ENCODE measurements at places on chromosomes 4 and X.
A peak's percentile ranks its signal among the peaks of the same experiment; 100 is the strongest.

- DNase-seq: no peak
Observed at GRCh38 chr4:4853371-4853823, 6.1 kb upstream of the MSX1 start.

DNA sequence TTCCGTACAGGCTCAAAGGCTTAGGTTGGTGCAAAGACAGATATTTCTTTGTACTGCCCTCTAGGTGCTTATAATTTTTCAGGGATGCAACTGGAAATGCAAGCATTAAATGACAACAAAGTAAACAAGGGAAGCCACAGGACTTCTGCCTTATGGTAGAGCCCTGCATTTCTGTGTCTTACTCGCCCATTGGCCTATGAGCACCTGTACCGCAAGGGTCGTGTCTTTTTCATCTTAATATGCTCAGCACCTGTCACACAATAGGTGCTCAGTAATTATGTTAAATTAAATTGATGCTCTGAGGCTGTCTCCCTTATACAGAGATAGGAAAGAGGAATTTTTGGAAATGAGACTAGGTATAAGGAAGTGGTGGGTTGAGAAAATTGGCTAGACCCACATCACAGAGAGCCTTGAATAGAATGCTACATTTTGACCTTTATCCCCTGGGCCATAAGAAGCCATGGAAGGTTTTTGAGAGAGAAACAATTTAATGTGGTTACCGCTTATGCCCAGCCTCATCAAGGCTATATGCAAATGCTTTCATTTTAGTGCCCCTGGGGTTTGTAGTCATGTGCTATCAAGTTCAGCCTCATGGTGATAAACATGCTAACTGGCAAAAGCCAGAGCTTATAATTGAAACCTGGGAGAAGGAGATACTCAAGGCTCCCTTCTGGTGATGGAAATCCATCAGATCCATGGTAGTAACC lies 16.3 kb downstream of the VSIG4 start:
- no peak for DNase-seq

DNA sequence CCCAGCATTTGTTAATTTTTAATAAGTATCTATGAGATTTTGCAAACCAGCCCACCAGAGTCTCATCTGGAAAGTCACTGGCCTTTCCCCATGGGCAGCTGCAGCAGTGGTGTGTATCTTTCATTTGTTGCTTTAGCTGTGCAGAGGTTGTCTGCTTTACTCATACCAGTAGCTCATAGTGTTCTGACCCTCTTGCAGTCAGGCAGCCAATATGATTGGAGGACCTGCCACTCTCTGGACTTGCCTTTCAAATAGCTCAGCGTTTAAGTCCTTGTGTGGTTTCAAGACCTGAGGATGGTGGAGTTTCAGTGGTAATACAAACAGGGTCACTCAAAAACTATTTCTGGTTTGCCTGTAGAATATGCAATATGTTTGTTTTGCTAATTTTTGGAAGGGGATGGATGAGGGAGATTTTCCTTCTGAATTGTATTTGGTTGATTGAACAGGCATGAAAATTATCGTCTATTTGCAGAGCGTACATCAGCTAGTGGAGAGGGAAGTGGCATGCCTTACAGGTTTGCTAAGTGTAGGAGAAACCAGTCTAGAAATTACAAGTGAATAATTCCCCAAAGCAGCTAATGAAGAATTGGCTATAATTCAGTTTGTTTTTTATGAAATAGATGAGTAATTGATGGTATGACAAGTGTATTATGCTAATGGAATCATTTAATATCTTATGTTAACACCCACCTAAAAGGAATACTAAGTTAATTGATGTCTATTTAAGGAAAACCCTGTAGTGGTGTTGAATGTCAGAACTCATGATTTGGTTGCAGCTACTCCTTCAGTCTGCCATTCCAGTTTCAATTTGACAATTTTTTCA lies 8.9 kb downstream of the POLA1 start:
- no peak for DNase-seq

GRCh38 chr4:101367201-101367600 lies 19.9 kb upstream of the PPP3CA start:
- DNase-seq: no peak

- DNase-seq: no peak
Observed at GRCh38 chr4:186307497-186307896, 41.5 kb downstream of the F11 start.

DNA sequence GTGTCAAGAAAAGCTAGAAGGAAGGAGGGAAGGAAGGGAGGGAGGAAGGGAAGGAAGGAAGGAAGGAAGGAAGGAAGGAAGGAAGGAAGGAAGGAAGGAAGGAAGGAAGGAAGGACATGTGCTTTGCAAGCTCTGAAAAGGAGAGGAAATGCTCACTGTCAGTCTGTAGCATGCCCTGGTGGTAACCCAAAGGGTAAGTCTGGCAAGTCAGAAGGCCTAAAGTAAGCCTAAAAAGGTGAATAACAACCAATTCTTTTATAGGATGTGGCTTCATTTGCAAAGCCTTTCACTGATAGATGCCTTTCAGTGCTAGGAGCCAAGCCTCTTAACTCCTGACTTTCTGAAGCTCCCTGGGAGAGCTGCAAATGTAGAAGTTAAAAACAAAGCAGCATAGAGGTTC lies 542.6 kb downstream of the CFAP47 start:
- no peak for DNase-seq

GRCh38 chrX:57417827-57418226 lies 131.3 kb downstream of the FAAH2 start:
- no peak for DNase-seq

GRCh38 chrX:331151-331824 lies 12.7 kb upstream of the GTPBP6 start:
- no peak for DNase-seq

DNA sequence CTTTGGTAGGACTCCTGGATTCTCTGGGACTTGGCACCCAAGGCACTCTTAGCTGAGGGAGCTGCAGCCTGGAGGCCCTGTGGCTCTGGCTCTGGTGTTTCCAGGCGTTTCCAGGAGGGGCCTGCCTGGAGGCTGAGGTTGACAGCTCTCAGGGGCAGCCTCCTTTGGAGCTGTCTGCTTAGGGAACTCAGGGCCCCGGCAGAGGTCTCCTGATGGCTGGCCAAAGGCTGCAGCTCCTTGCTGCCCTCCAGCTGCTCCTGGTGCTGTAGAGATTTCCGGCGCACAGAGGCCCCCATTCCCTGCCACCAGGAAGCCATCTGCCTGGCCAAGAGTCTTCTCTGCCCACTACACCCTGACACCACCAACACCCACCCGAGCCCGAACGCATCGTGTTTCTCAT lies 25.3 kb upstream of the ARHGEF38 start:
- DNase-seq: no peak

GRCh38 chr4:173766171-173766600 lies 236.2 kb upstream of the HAND2 start:
- DNase-seq: no peak

DNA sequence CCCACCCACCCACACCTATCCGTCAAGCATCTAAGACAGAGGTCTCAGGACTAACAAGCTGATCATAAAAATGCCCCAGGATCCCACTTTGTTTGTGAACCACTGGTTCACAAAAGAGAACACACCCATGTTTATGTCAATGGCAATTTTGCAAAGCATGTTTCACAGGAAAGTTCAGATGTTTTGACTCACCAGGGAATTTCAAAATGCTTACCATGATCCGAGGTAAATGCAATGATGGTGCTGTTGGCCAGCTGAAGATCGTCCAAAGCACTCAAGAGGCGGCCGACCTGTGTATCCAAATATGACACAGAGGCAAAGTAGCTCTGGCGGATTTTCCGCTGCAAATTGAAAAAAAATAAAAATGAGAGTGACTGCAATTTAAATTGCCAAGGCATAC lies 15.0 kb downstream of the IDS start:
- DNase-seq: no peak

DNA sequence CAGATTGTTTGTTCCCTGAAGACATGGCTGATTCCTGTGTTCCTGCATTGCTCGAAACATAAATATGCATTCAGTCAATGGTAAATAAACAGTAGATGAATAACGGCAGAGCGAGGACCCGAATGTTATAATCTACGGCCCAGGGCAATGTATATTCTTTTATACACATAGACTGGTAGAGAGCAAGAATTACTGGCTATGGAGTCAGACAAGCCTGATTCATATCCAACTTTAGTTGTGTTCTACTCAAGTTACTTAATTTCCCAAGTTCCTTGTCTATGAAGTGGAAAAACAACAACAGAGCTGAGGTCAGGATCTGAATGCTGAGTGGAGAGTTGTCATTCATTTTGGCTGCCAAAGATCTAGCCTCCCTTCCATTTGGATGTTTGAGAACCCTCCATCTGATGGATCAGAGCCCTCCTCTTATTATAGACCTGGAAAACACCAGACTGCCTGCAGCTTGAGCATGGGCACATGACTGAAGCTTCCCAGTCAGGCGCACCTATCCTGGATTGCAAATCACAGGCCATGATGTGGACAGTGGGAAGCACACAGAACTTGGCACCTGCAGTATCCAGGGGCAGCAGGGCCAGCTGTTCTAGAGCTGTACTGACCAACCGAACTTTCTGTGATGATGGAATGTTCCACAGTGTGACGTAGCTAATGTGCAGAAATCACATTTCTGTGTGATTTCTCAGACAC lies 80.1 kb downstream of the FAM184B start:
- no peak for DNase-seq

DNA sequence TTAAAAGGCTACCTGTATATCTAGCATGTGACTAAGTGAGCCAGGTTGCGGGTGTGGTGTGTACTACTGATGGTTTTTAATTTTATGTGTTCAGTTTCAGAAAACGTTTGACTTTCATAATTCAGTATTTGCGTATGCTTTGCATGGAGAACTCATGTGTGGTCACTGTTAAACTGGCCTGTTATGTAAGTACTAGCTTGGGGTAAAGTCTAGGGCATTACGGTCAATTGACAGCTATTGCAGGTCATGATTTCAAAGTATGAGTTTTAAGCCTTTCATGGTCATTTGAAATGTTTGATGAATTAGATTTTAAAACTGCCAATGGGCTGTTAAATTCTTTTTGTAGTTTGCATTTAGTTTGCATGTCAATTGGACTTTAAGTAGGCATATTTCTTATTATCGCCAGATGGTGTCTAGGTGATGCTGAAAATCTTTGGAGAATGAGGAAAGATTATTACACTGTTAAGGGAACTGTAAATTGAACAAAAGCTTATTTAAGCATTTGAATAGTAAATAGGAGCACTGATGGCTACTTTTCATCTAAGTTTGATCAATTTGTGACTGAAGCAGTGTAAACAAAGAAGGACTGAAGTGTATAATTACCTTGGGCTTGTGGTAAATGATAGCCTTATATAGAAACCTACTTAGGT lies 563.4 kb downstream of the DACH2 start:
- DNase-seq: no peak

GRCh38 chr4:157075401-157075800 lies 549 bp upstream of the GLRB start:
- DNase-seq: no peak

- no peak for DNase-seq
Observed at GRCh38 chrX:53616946-53617345, 69.6 kb downstream of the HUWE1 start.

DNA sequence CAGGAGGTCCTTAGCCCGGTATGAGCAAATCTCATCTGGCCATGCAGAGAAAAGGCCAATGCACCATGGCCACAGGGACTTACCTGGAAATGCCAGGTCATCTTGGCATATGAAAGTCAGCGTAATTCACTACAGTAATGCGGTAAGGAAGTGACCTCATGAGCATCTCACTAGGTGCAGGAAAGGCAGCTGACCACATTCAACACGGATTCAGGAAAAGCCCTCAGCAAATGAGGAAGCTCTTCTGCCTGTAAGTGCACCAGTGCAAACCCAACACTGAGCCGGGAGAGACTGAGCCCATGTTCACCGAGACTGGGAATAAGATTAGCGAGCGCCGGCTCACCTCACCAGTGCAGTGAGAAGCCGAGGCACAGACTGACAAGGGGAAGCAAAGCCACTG lies 23.7 kb downstream of the LRPAP1 start:
- no peak for DNase-seq

- peak; percentile 16 for DNase-seq
Observed at GRCh38 chr4:16224264-16225166, 1.8 kb downstream of the TAPT1 start.

DNA sequence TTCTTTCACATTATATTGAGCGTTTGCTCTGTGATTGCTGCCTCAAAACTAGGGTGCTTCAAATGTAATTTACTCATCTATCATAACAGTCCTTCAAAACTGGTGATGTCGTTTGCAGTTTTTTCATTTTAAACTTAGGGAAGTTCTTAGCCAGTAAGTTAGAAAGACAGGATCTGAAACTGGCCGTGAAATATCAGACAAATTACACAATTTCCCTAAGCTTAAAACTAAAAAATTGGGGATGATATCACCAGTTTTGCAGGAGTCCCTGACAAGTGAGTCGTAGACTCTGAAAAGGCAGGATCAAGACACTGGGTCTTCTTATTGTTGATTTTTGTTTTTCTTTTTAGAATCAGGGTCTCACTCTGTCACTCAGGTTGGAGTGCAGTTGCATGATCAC lies 44.8 kb downstream of the MOB1B start:
- DNase-seq: no peak

GRCh38 chr4:38160487-38161207 lies 200.4 kb downstream of the PTTG2 start:
- no peak for DNase-seq

GRCh38 chr4:177718514-177718913 lies 276.3 kb upstream of the AGA start:
- no peak for DNase-seq

GRCh38 chr4:2684486-2684885 lies 71.7 kb downstream of the TNIP2 start:
- DNase-seq: no peak

DNA sequence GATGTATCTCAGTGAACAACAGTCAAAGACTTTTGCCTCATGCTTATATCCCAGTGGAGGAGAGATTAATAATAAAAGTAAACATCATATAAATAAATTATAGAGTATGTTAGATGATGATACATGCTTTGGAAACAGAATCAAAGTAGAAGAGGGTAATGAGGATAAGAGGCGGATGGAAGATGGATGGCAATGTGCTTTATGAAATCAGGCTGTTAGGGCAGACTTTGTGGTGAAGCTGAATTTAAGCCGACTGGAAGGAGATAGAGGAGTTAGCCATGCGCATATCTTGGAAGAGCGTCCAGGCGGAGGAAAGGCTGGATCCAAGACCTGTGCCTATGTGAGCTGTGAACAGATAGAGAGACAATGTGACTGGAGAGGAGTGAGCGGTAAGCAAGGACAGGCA lies 74.9 kb upstream of the GUCY1A1 start:
- DNase-seq: no peak

DNA sequence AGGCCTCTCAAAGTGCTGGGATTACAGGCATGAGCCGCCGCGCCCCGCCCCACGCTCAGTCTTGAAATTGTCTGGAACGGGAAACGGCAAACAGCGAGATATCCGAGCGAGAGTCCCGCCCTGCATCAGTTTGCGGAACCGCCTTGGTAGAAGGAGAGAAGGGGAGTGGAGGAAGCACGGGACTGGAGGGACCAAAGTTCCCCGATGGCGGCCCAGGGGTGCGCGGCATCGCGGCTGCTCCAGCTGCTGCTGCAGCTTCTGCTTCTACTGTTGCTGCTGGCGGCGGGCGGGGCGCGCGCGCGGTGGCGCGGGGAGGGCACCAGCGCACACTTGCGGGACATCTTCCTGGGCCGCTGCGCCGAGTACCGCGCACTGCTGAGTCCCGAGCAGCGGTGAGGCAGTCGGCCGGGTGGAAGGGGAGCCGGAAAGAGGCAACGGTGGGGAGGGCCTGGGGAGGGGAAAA lies at the start of gene BST1:
BST1 (plus strand) TSS at position 125 of the 463 bp plus-strand sequence; CDS start at position 205, 80 bp downstream.
- peak; percentile 53 for DNase-seq

GRCh38 chr4:98801259-98801725 lies 127.6 kb downstream of the EIF4E start:
- no peak for DNase-seq

- DNase-seq: no peak
Observed at GRCh38 chr4:114423582-114423981, 175.0 kb upstream of the UGT8 start.
